ENCODE measurements at places on chromosomes 2 and 18.
A peak's percentile ranks its signal among the peaks of the same experiment; 100 is the strongest.

GRCh38 chr18:22964116-22964515 is 31.0 kb downstream of the RBBP8 start:
- peak; percentile 24 for DNase-seq

DNA sequence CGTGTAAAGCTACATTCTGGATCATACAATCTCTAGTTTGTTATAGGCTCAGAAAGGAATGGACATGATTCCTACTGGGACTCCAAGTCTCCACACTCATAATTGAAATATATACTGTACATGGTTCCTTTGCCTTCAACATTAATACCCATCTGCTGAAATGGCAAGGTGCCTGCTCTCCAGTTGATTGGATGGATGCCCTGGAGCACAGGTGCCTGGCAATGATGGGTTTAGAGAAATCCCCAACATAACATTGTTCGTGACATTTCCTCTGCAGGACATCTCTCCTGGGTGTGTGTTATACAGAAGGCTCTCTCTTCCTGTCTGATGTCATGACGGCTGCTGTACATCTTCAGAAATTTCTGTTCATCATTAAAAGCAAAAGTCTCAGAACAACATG is 449.7 kb upstream of the CWC22 start:
- DNase-seq, result no peak

GRCh38 chr2:8345200-8345599 is 336.7 kb upstream of the ID2 start:
- DNase-seq, result no peak

DNA sequence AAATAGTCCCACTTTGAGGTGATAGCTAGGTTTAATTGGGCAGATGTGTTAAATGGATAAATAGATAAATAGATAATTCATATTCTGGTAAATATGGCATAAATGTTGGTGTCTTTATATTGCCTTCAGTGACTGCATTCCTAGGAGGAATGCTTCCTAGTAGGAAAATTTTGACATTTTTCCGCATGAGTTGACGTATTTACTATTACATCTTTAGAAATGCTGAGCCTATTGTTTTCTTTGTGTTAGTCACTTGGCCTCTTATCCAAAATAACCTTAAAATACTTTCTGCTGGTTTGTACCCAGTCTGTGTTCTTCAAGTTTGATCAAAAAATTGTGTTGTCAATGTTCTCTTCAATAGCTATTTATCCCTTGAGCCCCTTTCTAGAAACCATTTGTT is 495.6 kb upstream of the ZEB2 start:
- DNase-seq, result peak; percentile 58

DNA sequence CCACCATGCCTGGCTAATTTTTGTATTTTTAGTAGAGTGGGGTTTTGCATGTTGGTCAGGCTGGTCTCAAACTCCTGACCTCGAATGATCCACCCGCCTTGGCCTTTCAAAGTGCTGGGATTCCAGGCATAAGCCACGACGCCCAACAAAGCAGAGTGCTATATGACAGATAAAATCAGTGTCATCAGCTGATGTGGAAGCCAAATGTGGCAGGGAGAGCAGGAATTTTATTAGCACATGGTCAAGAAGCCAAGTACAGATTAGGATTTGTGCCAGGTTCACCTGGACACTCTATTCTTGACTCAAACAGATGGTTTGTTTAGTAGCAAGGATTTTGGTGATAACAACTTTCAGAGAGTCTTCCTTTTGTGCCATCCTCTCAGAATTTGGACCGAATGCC is 62.7 kb downstream of the LCLAT1 start:
- DNase-seq, result no peak

DNA sequence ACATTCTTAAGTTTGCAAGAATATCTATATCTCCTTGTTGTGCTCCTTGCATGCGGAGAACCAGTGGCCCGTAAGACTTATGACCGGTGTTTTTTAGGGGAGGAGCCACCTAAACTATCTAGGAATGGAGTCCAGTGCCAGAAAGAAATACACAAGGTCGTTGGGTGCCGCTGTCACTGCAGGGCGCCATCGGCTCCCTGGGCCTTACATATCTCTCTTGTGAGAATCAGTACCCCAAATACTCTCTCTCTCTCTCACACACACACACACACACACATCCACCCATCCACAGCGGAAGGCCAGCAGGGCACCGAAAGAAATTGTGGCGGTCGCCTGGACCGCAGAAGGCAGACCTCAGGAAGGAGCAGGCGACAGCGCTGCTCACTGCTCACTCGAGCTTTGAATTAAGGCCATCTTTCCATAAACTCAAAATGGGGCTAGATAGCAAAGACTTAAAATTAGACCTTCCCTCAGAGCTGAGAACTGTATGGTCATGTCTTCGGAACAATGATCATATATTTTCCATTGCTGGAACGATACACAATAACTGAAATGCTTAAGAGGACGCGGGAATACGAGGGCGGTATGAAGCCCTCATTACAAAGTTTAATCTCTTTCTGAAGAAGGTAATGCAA is 10.4 kb downstream of the NR4A2 start:
- DNase-seq, result no peak

GRCh38 chr2:57892920-57893319 is 153.7 kb upstream of the VRK2 start:
- DNase-seq, result no peak

DNA sequence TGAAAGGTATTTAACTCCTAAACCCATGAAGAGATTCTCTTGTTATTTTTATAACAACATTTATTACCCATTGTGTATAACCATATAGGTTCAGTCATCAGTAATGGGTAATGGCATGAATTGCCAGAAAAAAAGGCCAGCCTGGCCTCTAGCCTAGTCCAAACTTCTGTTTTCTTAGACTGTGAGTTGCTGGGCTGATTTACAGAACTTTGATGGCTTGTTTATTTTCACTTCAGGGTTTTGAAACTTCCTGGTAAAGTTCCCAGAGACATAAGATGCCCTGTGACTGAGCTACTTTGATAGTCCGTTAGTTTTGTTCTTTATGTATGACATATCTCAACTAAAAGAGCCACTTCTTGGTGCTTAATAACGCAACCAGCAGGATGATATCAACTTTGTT is 164.8 kb downstream of the METTL4 start:
- DNase-seq, result no peak

GRCh38 chr2:241030883-241031282 is 32.5 kb downstream of the SNED1 start:
- DNase-seq, result no peak

DNA sequence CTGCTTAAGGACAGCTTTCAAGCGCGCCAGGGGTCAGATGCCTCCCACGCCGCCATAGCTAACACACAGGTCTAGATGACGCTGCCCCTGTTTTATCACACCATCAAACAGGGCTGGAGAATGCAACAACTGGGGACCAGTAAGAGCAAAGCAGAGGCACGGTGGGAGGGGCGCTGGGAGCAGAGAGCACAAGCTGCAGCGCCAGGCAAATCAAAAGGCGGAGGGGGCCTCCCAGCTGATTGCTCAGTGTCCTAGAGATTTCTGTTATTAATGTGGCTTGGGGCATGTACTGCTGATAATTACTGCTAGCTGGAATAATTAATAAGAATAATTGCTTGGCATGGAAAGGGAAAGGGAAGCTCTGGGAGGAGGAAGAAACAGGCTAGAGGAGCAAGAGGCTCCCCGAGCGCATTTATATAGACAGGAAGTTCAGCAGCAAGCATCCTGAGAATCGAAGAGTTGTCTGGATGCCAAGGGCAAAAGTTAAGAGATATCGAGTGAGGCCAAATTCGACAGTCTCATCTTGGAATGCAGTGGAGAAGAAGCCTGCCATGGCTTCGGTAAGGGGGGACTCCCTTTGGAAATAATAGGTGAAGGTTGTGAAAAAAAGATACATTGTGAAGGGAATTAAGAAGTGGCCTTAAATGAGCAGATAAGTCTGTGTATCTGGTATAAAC is 104.5 kb upstream of the ZNF521 start:
- no peak for DNase-seq

DNA sequence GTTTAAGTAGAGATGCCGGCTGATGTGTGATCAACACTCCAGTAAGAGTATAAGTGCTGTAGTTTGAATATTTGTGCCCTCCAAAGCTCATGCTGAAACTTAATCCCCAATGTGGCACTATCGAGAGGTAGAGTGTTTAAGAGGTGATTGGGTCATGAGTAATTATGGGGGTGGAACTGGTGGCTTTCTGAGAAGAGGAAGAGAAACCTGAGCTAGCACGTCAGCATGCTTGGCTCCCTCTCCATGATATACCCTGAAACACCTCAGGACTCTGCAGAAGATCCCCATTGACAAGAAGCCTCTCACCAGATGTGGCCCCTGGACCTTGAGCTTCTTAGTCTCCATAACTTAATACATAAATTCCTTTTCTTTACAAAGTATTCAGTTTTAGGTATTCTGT is 584.8 kb downstream of the TSN start:
- no peak for DNase-seq

GRCh38 chr2:8046849-8047248 is 635.0 kb upstream of the ID2 start:
- no peak for DNase-seq

DNA sequence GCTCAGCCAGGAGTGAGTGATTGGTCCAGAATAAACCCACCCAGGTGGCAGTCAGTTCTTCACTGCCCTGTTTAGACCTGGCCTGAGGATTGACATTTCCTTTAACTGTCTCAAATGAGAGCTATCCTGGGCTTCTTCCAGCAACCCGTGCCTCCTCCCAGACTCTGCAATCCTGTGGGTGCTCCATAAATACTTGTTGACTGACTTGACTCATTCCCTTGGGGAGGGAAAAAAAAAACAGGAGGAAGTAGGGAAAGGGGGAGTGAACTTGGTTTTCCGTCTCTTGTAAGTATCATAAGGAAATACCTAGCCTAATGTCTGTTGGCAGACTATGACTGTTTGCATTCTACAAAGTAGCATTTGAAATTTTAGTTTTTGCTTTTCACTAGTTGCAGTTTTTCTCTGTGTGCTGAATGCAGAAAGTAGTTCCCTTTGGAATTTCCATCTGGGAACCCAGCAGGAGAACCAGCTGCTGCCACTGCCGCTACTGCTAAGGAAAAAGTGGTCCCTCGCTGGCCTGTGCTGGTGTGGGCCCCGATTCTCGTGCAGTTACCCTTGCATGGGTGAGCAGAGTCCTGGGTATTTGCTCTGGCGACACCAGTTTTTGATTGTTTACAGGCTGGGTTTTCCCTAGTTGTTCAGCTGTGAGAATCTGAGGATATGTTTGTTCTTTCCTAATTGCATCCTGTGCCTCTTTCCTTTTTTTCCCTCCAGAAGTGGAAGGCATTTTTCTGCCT is 78.8 kb downstream of the TGOLN2 start:
- DNase-seq, result peak; percentile 99

GRCh38 chr18:8601277-8602032 is 7.8 kb upstream of the RAB12 start:
- no peak for DNase-seq

All from fibroblast of skin of back (primary cell).